T-helper 22 cell (primary cell): ENCODE measurements at places on chromosomes 5 and 9.

GRCh38 chr5:176742246-176743105 lies 67.9 kb upstream of the UNC5A start:
- DNase-seq = no peak

DNA sequence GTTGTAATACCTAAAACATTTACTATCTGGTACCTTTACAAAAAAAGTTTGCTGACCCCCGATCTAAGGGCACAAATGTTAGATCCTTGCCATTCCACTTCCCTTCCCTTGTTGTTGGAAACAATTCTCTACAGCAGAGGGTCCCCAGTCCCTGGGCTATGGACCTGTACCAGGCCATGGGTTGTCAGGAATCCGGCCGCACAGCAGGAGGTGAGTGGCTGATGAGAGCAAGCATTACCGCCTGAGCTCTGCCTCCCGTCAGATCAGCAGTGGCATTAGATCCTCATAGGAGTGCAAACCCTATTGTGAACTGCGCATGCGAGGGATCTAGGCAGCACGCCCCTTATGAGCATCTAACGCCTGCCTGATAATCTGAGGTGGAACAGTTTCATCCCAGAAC lies 248.5 kb downstream of the AP3B1 start:
- no peak for DNase-seq

GRCh38 chr5:6251565-6252102 lies 126.7 kb downstream of the MED10 start:
- no peak for DNase-seq

DNA sequence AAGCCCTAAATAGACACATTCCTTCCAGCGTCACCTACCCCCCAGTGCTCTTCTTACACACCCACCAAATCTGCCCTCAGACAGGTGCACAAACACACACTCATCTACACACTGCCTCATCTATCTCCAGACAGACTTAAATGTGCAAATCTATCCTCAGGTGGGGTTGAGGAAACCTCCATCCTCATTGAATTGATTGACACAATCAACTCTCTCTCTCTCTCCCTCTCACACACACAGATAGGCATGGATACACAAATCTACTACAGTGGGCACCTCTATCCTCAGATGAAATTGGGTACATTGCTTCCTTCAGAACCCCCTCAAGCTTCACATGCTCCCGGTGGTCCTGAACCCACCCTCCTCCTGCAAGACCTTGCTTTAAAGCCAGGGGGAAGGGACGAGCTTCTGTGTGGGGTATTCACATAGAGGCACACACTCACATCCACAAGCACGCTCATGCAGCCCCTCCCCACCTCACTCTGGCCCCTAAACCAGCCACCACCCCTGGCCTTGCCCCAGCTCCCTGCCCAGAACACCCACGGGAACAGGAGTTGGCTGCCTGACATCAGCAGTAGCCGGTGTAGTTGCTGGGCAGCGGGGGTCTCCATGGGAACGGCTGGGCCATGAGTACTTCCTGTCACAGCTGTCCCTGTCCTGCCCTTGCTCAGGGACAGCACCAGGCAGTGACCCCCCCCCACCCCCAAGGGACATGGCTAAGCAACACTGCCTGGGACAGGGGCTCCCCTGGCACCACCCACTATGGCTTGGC lies 22.8 kb downstream of the PCDH1 start:
- DNase-seq = no peak

DNA sequence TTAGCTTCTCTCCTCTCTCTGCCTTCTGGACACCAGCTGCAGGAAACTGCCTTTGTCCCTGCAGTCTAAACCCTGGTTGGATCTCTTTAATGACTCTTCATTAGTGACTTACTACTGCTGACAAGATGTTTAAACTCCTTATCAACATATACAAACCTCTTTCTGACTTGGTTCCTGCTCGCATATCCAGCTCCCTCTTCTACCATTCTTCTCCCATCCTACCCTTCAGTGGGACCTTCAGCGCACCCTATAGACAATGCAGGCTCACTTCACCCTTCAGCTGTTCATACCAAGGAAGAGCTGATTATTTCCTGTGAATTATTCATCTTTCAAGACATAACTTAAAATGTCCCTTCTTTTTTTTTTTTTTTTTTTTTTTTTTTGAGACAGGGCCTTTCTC lies 436.5 kb downstream of the KIAA0825 start:
- no peak for DNase-seq

- DNase-seq = no peak
Measured at GRCh38 chr5:93300309-93300923, 280.6 kb downstream of the NR2F1-AS1 start.
